Spinal cord (tissue), 10 donors: ENCODE measurements at places on chromosomes 7 and 10. TPM values are rescaled to one million over a fixed set of nuclear protein-coding genes. Genes with fewer than 3 reads are reported as not detected.

Gene TPK1
- 15.5 TPM for total RNA-seq

Gene PIP4K2A
- total RNA-seq, result 38.9 TPM

Gene EGR2
- total RNA-seq, result 3.9 TPM

Gene CREB5
- total RNA-seq, result 34.3 TPM

Gene PRR15
- total RNA-seq, result 0.30 TPM

Gene SLC26A5
- 0.99 TPM for total RNA-seq

Gene ZP3
- total RNA-seq, result 2.3 TPM

Gene EPHA1
- 0.94 TPM for total RNA-seq

Gene SUN3
- total RNA-seq, result not detected

Gene GLCCI1
- total RNA-seq, result 45.3 TPM

DNA sequence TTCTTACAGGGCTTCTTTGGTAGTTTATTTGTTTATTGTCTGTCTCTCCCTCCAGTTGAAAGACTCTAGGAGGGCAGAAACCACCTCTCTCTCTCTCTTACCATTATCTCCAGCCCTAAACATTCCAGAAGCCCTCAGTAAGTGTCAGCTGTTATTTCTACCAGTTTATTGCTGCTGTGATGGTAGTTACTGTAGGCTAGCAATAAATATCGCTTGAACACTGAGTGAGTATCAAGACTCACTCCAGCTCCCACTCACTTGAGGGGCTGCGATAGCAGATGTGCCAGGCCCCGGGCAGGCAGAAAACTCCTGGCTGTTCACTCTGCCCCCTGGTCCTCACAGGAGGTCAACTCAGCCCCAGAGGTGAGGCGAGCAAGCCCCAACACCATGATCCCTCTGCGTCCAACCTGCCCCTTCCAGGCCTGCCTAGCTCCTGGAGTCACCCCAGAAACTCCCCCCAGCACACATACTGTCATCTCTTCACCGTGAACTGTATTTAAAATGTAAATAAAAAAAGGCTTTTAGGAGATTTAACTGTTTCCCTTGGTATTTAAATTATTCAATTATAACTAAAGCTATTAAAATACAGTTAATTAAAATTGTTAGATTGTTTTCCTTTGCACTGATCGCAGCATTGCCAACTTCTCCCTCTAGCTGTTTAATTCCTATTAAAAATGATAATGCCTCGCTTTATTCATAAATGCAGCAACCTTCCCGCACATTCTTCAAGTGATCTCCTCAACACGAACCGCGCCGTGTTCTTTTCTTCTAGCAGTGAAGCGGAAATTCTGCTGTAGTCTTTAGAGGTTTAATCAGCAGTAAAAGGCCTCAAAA lies 321.1 kb upstream of the ZMIZ1 start:
- no peak for DNase-seq

DNA sequence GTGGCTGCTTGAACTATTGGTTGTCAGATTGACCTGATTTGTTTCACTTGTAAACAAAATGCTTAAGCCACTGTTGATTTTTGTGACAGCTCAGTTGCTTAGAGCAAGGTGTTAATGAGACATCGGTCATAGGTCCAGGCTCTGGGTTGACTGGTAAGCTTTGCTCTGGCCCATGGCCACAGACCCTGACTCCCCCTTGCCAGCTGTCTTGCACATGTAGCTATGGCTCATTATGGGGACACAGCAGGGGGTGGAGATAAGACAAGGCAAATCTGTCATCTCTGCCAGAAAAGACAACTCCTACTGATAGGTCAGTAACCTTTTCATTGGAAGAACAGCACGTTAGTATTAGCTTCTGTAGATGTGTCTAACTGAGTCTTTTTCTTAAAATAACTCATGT lies 95.3 kb downstream of the KAT6B start:
- DNase-seq, result no peak

- DNase-seq, result no peak
Observed at GRCh38 chr7:152911226-152911560, 151.6 kb downstream of the ACTR3B start.

- no peak for DNase-seq
Observed at GRCh38 chr10:102763037-102763607, 19.4 kb downstream of the WBP1L start.

GRCh38 chr7:158534598-158534997 lies 53.0 kb downstream of the PTPRN2 start:
- DNase-seq, result no peak

- no peak for DNase-seq
Observed at GRCh38 chr7:100629117-100629716, 12.1 kb downstream of the TFR2 start.

GRCh38 chr7:32500922-32501341 lies 5.6 kb downstream of the AVL9 start:
- DNase-seq, result no peak

GRCh38 chr7:150538259-150538658 lies 23.6 kb downstream of the GIMAP7 start:
- no peak for DNase-seq

GRCh38 chr10:31304291-31304970 lies 14.6 kb upstream of the ZEB1 start:
- no peak for DNase-seq

DNA sequence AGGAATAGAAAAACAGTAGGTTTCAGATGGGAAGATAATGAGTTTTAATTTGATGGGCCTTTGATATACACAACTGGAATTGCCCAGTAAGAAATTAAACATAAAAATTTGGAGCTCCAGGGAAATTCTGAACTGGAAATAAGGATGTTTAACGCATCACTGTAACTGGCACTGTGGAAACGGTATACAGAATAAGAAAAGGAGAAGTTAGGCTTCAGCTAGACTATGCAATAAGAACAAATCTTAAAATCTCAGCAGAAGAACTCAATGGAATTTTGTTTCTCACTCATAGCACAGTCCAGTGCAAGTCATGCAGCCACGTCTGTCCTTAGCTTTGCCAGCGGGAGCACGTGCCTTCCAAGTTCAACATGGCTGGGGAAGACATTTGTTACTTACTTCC lies 52.9 kb upstream of the FGL2 start:
- DNase-seq, result no peak

DNA sequence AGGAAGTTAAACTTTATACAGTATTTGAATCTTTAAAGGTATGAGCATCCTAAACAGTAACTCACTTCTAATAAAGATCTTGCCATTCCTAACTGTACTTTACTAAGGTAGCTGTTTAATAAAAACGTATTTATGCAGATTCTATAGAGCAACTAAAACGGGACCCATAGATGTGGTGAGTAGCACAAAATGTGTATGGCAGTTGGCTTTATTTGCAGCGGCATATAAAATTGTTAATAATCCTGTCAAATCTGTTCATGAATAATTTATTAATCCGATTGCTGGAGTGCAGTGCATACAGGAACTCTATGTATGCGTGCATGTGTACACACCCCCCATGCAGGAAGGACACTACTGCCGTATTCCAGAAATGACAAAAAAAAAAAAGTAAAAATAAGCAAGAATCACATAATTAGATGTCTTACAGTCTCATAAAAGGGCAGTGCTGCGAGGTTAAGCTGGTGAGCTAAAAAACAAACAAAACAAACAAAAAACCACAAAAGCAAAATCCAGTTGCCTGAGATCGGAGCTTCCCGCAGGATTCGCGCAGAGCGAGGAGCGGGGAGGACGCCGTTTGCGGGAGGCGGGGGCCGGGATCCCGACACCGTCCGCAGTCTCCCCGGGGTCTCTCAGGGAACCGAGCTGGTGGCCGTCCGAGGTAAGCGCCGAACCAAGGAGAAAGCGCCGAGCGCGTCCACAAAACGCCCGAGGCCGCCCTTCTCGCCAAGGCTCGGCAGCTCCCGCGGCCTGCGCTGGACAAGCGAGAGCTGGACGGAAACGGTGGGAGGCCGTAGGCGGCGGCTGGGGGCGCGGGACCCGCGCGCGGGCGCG lies 518 bp upstream of the COMMD3 start:
- no peak for DNase-seq

GRCh38 chr7:31171216-31171785 lies 119.2 kb downstream of the ADCYAP1R1 start:
- no peak for DNase-seq

- DNase-seq, result no peak
Observed at GRCh38 chr7:134705716-134706115, 59.1 kb downstream of the BPGM start.
